ENCODE measurements at places on chromosomes 2 and 18.
A peak's percentile ranks its signal among the peaks of the same experiment; 100 is the strongest.

- no peak for DNase-seq
These were observed 506.9 kb downstream of the SATB2 start for GRCh38 chr2:198950803-198951202.

DNA sequence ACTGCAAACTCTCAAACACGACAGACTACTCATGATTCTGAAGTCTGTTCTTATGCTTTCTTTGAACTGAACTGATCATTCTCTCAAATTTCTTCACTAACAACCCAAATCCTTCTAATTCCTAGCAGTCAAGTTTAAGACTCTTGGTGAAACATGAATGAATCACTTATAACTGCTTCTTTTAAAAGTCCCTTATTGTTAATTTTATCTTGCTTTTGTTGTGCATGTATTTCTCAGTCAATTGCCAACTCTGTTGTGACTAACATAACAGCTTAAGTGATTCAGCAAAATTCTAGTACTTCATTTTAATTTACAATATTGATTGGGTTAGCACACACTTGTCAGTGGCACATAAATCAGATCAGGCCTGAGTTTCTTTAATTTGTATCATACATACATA lies 357.0 kb upstream of the FSIP2 start:
- DNase-seq, result no peak

GRCh38 chr2:41572154-41572553 lies 475.7 kb upstream of the PKDCC start:
- no peak for DNase-seq

DNA sequence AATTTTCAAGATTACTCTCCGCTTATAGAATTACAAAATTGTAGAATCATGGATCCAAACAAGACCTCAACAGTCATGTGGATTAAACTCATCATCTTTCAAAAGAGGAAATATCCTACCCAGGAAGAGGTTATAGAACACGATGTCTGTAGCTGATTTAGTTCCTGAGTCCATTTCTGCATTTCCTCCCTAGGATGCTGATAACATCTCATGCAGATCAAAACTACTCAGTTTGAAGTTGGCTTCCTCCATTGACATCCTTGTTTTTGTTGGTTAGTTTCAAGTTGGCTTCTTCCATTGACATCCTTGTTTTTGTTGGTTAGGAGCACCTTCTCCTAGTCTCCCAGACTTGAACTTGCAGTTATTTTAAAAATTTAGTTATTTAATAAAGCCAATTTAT lies 147.5 kb downstream of the PARD3B start:
- no peak for DNase-seq

DNA sequence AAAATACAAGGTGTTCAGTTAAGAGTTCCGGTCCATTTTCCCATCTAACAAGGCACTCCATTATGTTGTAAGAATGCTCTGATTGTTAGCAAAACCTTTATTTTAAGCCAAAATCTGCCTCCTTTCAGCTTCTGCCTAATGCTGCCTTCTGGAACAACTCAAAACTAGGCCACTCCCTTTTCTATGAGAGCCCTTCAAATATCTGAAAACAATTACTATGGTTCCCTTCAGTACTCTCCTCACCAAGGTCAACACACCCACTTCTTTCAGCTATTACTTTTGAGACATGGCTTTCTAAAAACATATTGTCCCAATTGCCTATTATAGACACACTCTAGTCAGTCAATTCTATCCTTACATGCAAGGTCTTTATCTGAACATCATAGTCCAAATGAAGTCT lies 429.4 kb downstream of the ERBB4 start:
- DNase-seq, result no peak

DNA sequence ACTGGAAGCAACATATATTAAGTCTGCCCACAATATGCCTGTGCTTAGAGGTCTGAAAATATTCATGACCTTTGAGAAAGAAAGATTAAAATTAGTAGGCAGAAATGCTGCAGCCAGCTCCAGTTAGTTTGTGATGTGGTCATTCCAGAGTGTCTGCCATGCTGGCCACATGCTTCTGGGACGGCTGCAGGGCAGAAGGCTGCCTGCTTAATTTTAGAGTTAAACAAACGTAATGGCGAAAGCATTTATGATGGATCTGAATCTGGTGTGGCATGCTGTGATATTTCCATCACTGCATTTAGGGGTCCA lies 95.4 kb downstream of the FHOD3 start:
- DNase-seq, result no peak

DNA sequence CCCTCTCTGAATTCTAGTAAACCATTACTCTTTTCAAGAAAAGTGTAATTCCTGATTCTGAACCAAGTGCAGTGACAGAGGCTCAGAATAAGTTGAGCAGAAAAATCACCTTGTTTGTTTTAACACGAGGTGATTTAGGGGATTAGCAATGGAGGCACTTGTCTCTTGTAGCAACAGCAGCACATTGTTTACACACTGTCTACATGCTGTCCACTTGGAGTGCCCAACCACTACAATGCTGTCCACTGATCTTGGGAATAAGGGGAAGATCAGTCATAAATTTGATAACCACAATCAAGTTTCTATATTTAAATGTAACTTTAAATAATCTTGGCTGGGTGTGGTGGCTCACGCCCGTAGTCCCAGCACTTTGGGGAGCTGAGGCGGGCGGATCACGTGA lies 13.9 kb upstream of the RMND5A start:
- DNase-seq, result no peak

GRCh38 chr2:216107760-216108159 lies 1.4 kb upstream of the XRCC5 start:
- DNase-seq, result no peak

GRCh38 chr2:240192661-240193060 lies 52.2 kb upstream of the OTOS start:
- DNase-seq, result no peak

- DNase-seq, result no peak
These were observed 55.3 kb upstream of the NABP1 start for GRCh38 chr2:191622374-191623320.

GRCh38 chr18:41690332-41691127 lies 264.5 kb upstream of the PIK3C3 start:
- DNase-seq, result no peak

GRCh38 chr2:239436669-239437335 lies 36.0 kb upstream of the HDAC4 start:
- DNase-seq, result no peak

- DNase-seq, result no peak
These were observed 141.4 kb downstream of the TNS1 start for GRCh38 chr2:217861334-217861877.

DNA sequence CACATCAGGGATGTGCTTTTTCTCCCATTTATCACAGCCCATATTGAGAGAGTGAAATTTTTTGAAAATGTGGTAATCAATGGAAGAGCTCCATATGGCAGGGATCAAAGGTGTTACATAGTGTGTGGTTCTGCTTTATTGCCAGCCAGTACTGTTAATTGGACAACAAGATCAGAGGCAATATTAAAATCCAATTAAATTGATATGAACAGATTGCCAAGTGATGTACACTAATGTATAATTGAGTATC lies 338.9 kb downstream of the BCL11A start:
- no peak for DNase-seq

DNA sequence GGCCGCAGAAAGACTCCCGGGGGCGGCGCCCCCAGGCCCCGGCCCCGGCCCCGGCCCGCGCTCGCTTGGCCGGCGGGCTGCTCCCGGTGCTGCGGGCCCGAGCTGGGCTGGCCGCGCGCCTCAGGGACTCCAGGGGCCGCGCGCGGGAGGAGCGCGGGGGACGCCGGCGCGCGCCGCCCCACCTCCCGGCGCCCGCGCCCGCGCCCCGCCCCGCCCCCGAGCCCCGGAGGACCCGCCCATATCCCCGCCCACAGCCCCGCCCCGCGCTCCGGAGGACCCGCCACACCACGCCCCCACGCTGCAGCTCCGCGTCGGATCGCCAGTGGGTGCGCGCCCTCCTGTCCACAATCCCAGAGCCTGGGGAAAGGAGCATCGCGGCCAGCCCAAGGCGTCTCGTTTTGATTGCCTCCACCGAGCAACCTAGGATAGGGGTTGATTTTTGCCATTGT lies at the start of gene PARD6G:
Gene PARD6G, minus strand, starts transcription at position 122 of the 449 bp plus-strand sequence. CDS start 166 bp downstream, outside the sequence.
- peak; percentile 29 for DNase-seq

GRCh38 chr2:186599186-186599778 lies 9.4 kb downstream of the ITGAV start:
- no peak for DNase-seq

DNA sequence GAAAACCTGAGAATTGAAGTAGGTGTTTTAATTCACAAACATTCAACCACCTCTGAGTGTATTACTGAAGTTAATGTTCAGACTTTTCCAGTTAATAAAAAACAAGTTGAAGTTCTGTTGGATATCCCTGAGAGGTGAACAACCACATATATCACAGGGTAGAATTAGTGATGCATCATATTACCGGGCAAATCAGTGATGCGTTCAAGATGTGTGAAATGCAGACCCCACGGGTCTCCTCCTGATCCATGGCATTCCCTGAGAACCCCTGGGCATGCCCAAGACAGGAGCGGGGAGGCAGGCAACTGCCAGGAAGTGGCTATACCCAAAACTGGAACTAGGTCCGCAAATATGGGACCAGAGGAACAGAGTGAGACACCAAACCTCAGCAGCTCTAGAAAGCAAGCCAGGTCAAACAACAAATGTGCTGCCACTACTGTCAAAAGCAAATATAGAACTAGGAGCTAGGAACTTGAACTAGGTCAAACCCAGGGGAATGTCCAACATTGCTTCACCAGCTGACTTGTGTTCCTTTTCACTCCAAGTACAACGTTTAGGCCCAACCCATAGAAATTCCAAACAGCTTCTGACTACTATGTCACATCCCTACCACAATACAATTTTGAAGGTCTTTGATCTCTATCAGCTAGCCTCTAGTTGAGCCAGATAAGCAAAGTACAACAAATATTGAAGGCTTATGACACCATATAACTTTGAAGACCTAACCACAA lies 20.2 kb downstream of the PSTPIP2 start:
- DNase-seq, result no peak

DNA sequence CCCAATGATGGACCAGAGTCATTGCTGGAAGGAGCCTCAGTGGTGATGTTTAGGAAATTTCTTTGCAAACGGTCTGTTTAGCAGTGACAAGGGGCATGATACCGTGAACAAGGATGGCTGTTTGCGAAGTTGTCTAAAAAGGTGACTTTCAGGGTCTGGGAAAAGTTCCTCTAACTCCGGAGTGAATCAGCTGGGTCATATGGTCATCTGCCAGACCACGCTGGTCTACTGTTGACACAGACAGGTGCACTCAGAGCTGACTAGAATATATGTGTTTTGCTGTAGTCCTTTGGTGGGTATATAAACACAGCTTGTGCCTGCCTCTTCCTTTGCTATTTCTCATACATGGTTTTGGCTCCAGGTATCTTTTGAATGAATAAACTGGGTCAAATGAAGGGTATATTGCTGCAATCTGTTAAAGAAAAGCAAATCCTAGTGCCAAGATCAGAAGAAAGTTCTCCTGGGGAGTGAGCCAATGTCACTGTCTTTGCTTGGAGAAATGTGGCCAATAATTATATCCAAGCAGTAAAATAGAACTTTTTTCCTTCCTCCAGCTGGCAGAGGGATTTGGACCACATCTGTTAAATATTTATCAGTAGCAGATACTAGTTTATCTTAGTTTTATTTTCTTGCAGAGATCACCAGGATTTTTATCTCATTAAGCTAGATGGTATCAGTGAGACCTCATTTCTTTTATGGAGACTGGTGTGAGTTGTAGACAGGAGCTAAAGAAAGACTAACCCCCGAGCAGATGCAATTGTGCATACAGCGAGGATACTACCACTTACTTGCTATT lies 286.0 kb downstream of the TRIB2 start:
- no peak for DNase-seq

GRCh38 chr2:231715988-231716616 lies 7.8 kb downstream of the PTMA start:
- DNase-seq, result no peak

DNA sequence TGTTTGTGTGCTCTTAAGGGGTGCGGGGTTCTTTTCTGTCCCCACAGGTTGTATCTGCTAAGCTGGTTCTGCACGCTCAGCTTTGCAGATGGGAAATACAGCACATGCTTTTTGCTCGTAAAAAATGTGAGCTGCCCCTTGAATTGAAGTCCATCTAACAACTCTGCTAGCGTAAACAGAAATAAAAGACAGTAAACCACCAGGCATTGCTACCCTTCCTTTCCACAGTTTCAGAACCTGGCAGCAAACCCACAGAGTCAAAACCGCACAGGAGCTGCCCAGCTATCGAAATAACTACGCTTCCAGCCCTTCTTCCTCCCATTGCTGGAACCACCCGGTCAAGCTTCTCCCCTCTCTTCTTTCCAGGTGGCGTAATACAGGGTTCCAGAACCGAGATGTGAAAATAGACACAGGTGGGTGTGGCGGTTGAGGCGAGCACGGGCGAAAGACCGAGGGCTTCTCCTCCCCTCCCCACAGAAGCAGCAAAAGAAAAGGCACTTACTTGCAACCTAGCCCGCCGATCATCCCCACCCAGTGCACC lies 479 bp downstream of the SCN9A start:
- no peak for DNase-seq

DNA sequence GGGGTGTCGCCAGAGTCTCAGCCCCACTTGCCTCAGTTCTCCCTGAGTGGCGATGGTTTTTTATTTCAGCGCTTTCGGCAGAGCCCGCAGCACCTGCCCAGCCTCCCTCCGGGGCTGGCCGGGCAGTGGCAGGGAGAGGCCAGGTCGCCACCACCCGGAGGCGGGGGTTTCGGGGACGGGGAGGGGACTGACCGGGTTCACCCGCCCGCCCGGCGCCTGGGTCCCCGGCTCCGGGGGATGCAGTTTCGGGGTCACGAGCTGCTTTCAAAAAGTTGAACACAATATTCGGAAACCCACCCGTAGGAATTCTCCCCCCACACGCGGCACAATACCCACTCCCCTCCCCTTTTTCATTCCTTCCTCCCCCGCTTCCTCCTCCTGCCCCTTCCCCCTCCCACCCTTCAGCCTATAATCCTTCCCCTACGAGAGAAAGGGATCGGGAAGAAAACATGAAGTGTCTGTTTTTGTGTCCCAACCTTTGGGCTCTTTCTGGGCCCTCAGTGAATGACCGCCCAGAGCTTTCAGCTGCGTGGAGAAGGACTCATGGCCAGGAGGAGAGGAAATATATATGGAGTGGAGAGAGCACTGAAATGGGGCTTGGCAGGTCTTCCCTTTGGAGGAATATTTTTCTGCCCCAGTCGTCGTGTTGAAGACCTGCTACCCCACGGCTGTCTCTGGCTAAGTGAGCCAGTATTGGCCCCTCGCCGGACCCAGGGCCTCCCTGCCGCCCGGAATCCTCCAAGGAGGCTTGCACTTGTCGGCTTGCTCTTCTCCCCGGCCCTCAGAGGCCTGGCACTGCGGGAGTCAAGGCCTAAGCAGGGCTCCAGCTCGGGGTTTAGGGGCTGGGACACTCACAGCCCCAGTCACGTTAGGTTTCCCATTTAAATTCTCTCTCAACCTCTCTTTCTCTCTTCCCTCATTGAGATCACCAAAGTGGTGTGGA lies 2.1 kb upstream of the SIX3 start:
- no peak for DNase-seq

GRCh38 chr2:144683107-144683753 lies 163.3 kb upstream of the ZEB2 start:
- no peak for DNase-seq

DNA sequence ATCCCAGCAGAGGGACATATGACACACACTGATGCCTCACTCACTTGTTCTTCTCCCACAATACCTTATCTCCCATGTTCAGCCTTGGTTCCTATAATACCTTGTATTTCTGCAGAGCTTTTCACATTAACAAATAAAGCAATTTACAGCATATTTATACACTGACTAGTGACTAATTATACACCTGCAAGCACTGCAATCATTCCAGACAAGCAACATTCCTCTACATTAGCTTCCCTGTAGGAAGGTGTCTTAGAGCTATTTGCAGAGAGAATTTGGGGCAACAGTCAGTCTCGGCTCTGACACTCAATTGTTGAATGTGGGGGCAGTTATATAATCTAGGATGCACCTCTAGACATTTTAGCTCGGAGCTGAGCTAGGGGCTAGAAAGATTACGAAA lies 9.5 kb upstream of the INSIG2 start:
- no peak for DNase-seq
